ENCODE measurements at places on chromosomes 4 and X.
A peak's percentile ranks its signal among the peaks of the same experiment; 100 is the strongest.

DNA sequence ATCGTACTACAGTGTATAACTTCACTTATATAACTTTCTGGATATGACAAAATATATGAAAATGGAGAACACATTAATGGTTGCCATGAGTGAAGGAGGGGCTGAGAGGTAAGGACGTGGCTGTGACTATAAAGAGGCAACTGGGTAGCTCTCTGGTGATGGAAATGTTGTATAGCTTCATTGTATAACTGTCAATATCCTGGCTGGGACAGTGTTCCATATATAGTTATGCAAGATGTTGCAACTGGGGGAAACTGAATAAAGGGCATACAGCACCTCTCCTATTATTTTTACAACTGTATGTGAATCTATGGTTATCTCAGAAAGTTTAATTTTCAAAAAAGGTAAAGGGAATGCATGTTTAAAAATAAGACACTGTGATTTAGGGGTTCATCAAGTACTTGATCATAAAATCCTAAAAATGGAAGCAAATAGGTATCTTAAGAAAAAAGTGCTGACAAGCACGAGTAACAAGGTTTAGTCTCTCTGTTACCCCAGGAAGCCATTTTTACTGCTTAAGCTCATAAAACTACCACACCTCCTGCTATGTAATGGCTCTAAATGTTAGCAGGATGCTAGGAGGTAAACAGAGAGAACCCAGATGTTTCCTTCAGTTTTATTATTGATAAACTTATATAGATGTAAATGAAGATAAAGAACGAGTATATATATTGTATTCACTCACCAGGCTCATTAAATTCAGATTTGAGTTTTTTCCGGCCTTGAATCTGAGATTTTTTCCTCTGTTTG is 34.0 kb downstream of the NAF1 start:
- no peak for DNase-seq

GRCh38 chr4:4766564-4766963 is 92.9 kb upstream of the MSX1 start:
- no peak for DNase-seq

DNA sequence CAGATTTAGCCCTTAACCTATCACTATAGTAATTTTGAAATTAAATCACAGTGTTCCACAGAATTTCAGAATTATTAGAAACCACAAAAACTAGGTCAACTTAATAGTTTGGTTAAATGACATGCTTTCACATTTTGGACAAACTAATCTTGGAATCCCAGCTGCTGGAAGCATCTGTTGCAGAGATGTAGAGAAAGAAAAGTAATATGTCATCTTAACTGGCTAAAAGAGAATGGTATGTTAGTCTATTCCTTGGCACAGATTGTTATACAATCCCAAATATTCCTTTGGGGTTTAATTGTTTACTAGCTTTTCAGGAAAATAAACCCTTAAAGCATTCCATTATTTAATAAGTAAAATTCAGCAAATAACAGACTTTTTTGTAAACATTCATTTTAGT is 519.9 kb downstream of the IL15 start:
- no peak for DNase-seq

GRCh38 chr4:122341886-122342285 is 36.9 kb upstream of the ADAD1 start:
- DNase-seq = no peak

- DNase-seq = no peak
Observed at GRCh38 chr4:89316931-89317366, 9.3 kb upstream of the GPRIN3 start.

GRCh38 chr4:84389406-84389805 is 109.7 kb downstream of the NKX6-1 start:
- no peak for DNase-seq

- DNase-seq = no peak
Observed at GRCh38 chr4:31194823-31195222, 474.7 kb downstream of the PCDH7 start.

DNA sequence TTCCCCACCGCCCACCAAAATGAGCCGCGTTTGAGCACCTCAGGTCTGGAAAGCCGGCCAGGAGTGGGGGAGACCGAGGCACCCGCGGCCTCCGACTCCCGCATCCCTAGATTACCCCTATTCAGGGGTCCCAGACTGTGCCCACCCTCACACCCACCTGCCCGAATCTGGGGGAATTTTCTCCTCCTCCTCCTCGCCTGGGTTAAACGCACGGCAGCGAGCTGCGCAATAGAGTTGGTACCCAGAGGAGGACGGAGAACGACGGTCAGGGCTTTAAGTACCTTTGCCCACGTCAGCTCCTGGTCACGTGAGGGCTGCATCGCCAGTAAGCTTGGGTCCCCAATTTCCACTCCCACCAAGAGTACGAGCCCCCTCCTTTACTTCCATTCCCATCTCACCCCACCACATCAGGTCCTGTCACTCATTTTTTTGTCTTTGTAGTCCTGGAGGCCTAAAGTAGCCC is at the start of gene ARMCX2:
Gene ARMCX2 (minus strand): TSS at position 250 of the 463 bp plus-strand sequence. CDS start 2,262 bp downstream, outside the sequence.
- DNase-seq = peak; percentile 51

DNA sequence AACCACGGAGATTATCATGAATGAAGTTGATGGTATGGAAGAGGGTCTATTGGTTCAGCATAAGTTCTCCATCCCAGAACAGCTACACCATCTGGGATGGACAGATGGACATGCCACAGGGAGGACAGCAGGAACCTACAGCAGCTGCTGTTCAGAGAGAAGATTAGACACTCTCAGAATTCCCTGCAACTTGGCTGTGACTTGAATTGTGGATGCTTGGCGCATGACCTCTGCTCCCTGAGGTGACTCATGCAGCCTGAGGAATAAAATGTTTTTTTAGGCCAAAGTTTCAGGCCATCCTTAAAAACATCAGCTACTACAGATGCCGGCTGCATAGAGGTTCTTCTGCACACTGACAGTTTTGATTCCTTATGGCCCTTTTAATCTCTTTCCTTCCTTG is 97.3 kb downstream of the RS1 start:
- no peak for DNase-seq

- peak; percentile 62 for DNase-seq
Observed at GRCh38 chrX:39576041-39576872, 521.5 kb downstream of the BCOR start.

- DNase-seq = no peak
Observed at GRCh38 chrX:152038804-152039203, 64.3 kb upstream of the GABRE start.

DNA sequence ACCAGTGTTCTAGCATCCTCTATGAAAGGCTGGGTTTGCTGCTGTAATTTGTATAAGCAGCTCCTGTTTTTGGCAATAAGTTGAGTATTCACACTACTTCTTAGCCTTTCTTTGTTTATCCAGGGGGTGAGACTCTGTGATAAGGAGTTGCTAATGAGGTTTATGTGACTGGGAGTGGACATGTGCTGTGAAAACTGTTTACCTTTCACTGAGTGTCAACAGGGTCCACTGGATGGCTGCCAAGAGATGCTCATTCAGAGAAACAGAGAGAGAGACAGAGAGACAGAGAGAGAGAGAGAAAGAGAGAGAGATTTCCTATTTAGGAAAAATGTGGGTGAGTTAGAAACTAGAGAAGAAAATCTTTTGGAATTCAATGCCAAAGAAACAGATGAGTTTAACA is 233.9 kb downstream of the CHIC2 start:
- DNase-seq = no peak

GRCh38 chr4:88163336-88163735 is 4.9 kb upstream of the ABCG2 start:
- DNase-seq = no peak

DNA sequence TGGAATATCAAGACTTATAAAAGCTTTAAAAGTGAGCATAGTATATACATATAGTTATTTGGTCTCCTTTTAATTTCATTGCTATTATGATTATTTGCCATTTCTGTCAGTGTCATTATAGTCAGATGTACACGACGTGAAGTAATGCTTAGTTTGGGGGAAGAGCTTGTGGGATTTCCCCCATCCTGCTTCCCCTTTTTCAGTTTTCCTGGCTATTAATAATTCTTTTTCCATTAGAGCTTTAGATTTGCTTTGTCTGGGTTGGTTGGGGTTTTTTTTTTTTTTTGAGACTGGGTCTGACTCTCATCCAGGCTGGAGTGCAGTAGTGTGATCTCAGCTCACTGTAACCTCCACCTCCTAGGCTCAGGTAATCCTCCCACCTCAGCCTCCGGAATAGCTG is 5.4 kb downstream of the ABCE1 start:
- no peak for DNase-seq

- no peak for DNase-seq
Observed at GRCh38 chr4:168309781-168310180, 8.8 kb downstream of the DDX60 start.

DNA sequence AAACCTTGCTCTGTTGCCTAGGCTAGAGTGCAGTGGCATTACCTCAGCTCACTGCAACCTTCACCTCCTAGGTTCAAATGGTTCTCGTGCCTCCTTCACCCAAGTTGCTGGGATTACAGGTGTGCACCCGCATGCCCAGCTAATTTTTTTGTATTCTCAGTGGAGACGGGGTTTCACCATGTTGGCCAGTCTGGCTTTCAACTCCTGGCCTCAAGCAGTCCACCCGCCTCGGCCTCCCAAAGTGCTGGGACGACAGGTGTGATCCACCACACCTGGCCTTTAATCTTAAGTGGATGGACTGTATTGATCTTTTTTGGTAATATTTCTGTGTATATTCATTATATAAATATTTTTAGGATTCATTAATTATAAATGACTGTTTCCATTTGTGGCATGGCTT is 158.7 kb upstream of the CXorf51A start:
- no peak for DNase-seq

DNA sequence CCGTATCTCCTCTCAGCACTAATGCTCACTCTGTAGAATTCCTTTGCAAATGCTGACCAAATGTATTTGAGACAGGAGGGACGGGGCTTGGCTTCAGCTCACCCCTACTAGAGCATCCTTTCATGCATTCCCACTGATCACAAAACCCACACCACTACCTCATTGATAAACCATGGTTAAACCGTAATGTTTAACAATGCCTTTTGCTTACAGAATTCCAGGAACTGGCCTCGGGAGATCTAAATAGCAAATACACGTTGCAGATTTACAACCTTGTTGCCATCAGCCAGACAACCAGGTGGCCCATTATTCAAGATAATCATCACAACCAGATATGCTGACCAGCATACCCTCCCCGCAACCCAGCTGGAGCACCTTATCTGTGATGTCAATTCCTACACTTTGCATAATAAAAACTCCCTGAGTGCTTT is 391.9 kb downstream of the KCTD8 start:
- no peak for DNase-seq

- DNase-seq = no peak
Observed at GRCh38 chr4:79081973-79082372, 142.7 kb upstream of the PAQR3 start.

GRCh38 chr4:744212-744841 is 38.7 kb downstream of the PCGF3 start:
- no peak for DNase-seq

GRCh38 chrX:43552156-43552555 is 103.9 kb upstream of the MAOA start:
- DNase-seq = no peak

DNA sequence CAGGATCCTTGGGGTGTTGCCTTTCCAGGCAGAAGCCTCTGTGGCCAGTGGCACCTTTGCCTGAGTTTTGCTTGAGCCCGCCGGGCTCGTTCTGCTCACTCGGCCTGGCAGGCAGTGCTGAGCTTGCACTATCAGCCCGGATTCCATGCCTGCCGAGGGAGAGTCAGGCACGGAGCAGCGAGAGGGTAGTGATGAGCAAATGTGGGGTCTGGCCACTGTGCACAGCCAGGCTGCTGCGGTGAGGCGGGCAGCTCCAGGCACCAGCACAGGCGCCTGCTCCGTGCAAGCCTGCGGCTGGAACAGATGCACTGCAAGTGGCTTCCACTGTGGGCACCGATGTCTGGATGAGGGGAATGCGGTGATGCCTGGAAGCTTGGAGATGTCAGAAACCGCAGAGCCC is 619.2 kb downstream of the RAPGEF2 start:
- DNase-seq = no peak

GRCh38 chrX:12979616-12980015 is 4.7 kb downstream of the TMSB4X start:
- no peak for DNase-seq

- no peak for DNase-seq
Observed at GRCh38 chr4:24195991-24196736, 306.3 kb upstream of the PPARGC1A start.

- DNase-seq = no peak
Observed at GRCh38 chrX:13051529-13052172, 7.2 kb upstream of the FAM9C start.

DNA sequence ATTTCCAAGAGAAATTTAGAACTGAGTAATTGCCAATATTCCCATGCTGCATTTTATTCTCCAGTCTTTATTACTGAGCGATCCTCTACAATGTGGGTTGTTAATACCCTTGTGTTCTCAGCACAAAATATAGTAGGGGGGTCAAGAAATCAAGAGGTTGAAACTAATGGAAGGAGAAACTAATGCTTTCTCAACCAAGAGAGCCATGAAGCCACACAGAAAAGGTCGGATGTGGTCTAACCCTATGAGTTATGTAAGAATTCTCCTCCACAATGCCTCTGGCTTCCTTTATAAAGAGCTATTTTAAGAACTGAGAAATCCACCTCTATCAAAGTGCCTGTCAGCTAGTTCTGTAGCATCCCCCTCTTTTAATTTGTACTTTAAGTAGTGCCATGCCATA is 268.5 kb downstream of the CHIC1 start:
- no peak for DNase-seq

DNA sequence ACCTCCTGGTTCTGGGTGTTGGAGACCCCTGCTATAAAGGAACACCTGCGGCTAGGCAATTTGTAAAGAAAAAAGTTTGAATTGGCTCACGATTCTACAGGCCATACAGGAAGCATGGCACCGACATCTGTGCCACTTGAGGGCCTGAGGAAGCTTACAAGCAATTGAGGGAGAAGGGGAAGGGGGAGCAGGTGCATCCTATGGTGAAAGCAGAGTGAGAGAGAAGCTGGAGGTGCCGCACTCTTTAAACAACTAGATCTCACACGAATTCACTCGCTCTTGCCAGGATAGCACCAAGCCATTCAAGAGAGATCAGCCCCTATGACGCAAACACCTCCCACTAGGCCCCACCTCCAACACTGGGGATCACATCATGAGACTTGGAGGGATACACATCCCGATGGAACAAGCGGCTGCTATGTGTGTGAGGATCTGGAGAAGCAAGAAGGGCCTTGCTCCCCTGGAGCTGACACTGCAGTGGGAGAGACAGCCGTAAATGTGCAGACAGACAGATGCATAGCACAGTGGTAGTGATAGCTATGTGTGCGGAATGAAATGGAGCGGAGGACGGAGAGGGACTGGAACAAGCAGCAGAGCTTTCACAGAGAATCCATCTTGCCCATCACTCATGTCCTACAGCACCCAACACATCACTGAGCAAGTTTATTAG is 60.7 kb upstream of the HELT start:
- DNase-seq = no peak

GRCh38 chrX:153984351-153985178 is 12.0 kb downstream of the TMEM187 start:
- no peak for DNase-seq
